CD14-positive monocyte (primary cell): ENCODE measurements at places on chromosomes 2 and 18. TPM values are rescaled to one million over a fixed set of nuclear protein-coding genes. Genes with fewer than 3 reads are reported as not detected.

DNA sequence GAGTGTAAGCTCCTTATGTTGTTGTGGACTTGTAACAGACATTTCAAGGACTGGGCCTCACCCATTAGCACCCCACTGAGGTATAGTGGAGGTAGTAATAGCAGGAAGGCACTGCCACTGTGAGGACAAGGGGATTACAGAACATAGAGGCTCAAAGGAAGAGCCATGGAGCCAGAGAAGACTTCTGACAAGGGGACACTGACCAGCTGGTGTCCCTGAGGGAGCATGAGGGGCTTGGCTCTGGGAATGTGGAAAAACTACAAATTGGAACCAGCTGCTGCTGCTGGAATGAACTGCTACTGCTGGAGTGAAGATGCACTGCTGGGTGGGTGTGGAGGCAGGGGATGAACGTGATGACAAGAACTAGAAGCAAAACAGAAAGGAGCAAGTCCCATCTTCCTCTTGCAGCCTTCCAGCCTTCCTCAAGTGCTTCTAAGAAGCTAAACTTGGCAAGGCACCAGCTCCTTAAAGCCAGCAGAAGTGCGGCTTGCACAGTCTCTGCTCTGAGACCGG lies 167.3 kb upstream of the NOSTRIN start:
- no peaks in the 10 kb centered on the region for H3K36me3 ChIP-seq
- no peak overlapping the region for H3K4me3 ChIP-seq
- peak; percentile 19 for DNase-seq
- H3K27me3 ChIP-seq, result no peaks in the 10 kb centered on the region
- H3K27ac ChIP-seq, result no peak overlapping the region

- no peak overlapping the region for H3K4me3 ChIP-seq
- no peaks in the 10 kb centered on the region for H3K36me3 ChIP-seq
- no peaks in the 10 kb centered on the region for H3K27me3 ChIP-seq
- H3K27ac ChIP-seq, result no peak overlapping the region
- no peak for DNase-seq
These were observed 393.9 kb upstream of the TCF4 start for GRCh38 chr18:55981712-55982475.

- H3K27me3 ChIP-seq, result peaks cover 11% of the 10 kb centered on the region
- H3K36me3 ChIP-seq, result no peaks in the 10 kb centered on the region
- no peaks in the 10 kb centered on the region for H3K4me1 ChIP-seq
- DNase-seq, result no peak
- H3K4me3 ChIP-seq, result no peak overlapping the region
These were observed 57.9 kb downstream of the LIPG start for GRCh38 chr18:49619801-49620200.

DNA sequence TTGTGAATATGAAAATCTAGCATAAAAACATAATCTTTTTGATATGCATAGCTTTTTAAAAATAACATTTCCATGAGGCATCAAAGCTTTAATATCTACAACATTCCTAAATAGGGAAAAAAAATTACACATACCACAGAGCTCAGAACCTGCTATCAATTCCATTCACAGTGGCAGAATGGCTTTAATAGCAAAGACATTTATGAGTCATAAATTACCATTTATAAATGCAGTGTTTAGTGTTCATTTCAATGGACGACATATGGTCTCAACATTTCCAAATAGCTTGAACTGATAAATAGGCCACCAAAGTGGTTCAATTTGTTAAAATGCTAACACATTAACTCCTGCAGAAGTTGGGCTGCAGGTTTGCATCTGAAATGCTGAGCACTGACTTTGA lies 600.6 kb upstream of the SETBP1 start:
- no peak overlapping the region for H3K27ac ChIP-seq
- no peak overlapping the region for H3K4me3 ChIP-seq
- H3K27me3 ChIP-seq, result no peaks in the 10 kb centered on the region
- H3K4me1 ChIP-seq, result no peaks in the 10 kb centered on the region
- H3K36me3 ChIP-seq, result no peaks in the 10 kb centered on the region

DNA sequence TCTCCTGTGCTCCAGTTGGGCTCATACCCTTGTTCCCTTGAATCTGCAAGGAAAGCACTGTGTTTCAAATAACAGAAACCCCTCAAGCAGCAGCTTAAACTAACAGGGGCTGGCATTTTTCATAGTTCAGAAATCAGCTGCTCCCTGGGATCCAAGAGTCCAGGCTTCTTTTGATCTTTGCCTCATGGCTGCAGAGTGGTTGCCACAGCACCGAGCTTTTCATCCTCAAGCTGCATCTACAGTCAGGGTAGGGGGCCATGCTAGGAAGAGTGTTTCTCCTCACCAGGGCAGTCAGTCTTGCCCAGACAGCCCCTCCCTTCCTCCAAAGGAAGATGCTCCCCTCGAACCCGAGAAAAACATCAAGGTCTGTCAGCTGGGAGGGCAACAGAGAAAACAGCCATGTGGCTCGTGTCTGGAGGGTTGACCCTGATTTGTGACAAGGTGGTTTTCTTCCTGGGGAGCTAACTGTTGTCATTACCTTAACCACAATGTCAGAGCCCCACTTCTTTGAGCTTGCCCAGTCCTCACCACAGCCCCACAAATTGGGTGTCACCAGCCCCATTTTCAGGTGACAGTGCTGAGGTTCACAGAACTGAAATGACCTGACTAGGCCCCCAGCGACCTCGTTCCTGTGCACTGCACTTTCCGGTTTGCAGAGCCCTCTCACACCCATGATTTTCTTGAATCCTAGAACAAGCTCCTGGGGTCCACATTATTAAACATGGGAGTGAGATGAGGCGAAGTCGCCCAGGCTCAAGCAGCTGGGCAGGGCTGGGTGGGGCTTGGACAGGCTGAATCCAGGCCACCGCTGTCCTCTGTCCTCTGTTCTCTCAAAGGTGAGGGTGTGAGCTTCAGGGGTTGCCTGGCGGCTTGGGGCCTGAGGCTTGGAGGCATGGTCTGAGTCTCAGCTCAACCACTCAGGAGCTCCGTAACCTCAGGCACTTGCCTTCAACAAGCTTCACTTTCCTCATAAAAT lies 21.9 kb downstream of the ATOH8 start:
- H3K27me3 ChIP-seq, result peaks cover 24% of the 10 kb centered on the region
- DNase-seq, result no peak
- H3K27ac ChIP-seq, result no peak overlapping the region
- H3K4me3 ChIP-seq, result no peak overlapping the region

DNA sequence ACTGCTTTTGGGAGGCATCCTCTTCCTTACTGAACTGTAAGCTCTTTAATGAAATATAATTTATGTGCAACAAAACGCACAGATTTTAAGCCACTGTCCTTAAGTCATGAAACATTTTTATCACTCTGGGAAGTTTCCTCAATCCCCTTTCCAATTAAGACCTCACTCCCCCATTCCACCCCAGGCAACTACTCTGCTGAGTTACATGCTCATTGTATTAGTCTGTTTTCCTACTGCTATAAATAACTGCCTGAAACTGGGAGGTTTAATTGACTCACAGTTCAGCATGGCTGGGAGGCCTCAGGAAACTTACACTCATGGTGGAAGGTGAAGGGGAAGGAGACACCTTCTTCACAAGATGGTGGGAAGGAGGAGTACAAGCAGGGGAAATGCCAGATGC lies 46.5 kb upstream of the KCNE4 start:
- H3K4me1 ChIP-seq, result no peaks in the 10 kb centered on the region
- H3K4me3 ChIP-seq, result no peak overlapping the region
- no peaks in the 10 kb centered on the region for H3K36me3 ChIP-seq
- no peaks in the 10 kb centered on the region for H3K27me3 ChIP-seq

DNA sequence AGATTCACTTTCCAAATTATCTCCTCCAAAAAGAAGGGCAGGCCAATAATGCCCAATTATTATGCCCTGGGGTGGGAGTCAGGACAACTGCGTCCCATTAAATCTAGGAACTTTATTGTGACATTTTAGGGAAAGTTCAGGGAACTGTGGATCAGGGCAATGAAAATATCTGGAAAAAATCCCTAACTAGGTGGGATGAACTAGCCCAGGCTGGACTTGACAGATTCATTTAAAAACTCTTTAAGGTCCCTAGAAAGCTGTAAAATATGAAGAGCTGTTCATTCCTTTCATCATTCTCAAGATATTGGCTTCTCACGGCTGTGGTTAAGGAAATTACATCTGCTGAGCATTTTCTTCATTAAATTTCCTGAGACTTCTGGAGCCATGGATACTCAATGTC lies 8.2 kb downstream of the CREG2 start:
- no peaks in the 10 kb centered on the region for H3K36me3 ChIP-seq
- no peak overlapping the region for H3K4me3 ChIP-seq
- peaks cover 3% of the 10 kb centered on the region for H3K27me3 ChIP-seq
- no peak overlapping the region for H3K27ac ChIP-seq

GRCh38 chr2:204625135-204625534 lies 79.9 kb downstream of the PARD3B start:
- H3K4me1 ChIP-seq, result no peaks in the 10 kb centered on the region
- H3K4me3 ChIP-seq, result no peak overlapping the region
- no peak overlapping the region for H3K27ac ChIP-seq
- H3K36me3 ChIP-seq, result no peaks in the 10 kb centered on the region

- H3K4me1 ChIP-seq, result no peaks in the 10 kb centered on the region
- H3K36me3 ChIP-seq, result no peaks in the 10 kb centered on the region
- no peak for DNase-seq
- H3K4me3 ChIP-seq, result no peak overlapping the region
- H3K27ac ChIP-seq, result no peak overlapping the region
These were observed 343.1 kb downstream of the CYRIA start for GRCh38 chr2:16322308-16323125.

DNA sequence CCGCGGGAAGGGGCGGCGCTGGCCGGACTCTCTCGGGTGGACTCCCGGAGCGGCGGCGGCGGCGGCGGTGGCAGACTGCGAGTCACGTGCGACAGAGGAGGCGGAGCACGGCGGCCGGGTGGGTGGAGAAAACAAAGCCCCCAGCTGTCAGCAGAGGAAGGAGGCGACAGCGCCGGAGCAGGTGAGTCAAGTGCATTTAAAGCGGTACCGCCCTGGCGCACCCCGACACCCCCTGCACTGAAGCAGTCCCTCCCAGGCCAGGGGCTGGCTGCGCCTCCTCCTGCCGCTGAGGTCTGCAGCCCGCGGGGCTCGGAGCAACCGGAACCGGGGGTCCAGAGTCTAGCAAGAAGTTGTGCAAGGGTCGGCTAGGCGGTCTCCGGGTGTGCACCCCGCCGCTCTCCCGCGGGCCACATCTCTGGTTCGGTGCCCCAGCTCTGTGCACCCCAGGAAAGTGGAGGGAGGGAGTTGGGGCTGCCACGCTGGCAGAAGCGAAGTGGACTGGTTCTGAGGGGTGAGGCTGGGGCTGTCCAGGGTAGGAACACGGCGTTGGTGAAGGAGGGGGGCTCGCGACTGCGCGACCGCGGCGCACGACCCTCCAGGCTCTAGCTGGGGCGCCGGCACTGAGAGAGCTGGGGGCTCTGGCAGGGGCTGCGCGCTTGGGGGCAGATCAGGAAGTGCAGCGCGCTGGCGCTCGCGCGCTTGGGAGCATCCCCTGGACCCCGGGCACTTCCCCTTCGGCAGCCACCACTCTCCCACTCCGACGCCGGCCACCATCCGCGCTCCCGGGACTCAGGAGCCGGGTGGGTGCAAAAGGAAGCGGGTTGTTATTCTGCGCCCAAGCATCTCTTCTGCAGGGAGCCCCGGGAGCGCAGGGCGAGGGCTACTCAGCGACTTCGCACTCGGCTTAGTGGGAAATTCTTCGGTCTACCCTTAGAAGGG lies 64.0 kb upstream of the MAPRE2 start:
- H3K27ac ChIP-seq, result no peak overlapping the region
- H3K4me1 ChIP-seq, result peaks cover 25% of the 10 kb centered on the region

DNA sequence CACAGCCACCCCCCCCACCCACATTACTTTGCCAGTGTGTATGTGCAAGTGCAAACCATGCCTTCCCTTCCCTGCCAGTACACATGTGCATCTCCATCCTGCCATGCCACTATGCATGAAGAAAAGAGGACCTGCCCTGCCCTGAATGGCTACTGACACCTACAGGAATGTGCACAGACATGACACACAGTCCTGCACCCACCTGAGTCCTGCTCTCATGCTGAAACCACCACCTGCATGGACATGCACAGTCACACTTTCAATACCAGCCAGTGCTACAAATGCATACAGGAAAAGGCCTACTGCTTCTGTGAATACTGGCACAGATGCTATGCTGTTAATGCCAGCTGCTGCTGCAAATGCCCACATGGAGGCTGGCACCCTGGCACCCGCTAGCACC lies 334.4 kb upstream of the DLGAP1 start:
- no peaks in the 10 kb centered on the region for H3K36me3 ChIP-seq
- H3K27me3 ChIP-seq, result no peaks in the 10 kb centered on the region
- DNase-seq, result no peak
- no peaks in the 10 kb centered on the region for H3K4me1 ChIP-seq
- no peak overlapping the region for H3K4me3 ChIP-seq
- no peak overlapping the region for H3K27ac ChIP-seq

DNA sequence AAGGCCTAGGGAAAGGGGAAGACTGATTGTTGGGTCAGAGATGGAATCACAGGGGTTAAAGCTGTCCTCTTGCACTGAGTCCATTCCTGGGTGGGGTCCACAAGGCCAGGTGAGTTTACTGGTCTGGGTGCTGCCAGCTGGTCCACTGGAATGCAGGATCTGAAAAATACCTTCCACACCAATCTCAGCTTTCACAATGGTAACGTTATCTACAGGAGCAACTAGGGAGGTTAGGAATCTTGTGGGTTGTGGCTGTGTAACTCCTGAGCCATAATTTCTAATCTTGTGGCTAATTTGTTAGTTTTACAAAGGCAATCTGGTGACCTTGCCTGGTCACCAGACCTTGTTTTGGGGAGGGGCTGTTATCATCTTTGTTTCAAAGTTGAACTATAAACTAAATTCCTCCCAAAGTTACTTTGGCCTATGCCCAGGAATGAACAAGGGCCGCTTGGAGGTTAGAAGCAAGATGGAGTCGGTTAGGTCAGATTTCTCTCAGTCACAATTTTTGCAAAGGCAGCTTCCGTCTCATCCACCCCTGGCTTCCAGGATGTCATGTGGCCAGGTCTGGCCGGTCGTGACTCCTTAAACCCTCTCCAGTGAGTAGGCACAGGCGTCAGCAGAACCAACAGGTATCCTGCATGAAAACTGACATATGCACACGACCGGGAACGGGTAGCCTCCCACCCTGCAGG lies 123.3 kb upstream of the SH3BP4 start:
- no peaks in the 10 kb centered on the region for H3K36me3 ChIP-seq
- H3K4me1 ChIP-seq, result no peaks in the 10 kb centered on the region
- no peak overlapping the region for H3K4me3 ChIP-seq
- DNase-seq, result no peak

GRCh38 chr2:1257334-1257733 lies 155.9 kb upstream of the TPO start:
- DNase-seq, result no peak
- H3K27me3 ChIP-seq, result no peaks in the 10 kb centered on the region
- no peak overlapping the region for H3K27ac ChIP-seq
- no peak overlapping the region for H3K4me3 ChIP-seq
- H3K36me3 ChIP-seq, result no peaks in the 10 kb centered on the region

- H3K4me3 ChIP-seq, result no peak overlapping the region
- H3K27me3 ChIP-seq, result peaks cover 4% of the 10 kb centered on the region
- no peaks in the 10 kb centered on the region for H3K36me3 ChIP-seq
- no peak overlapping the region for H3K27ac ChIP-seq
- DNase-seq, result peak; percentile 15
- H3K4me1 ChIP-seq, result peaks cover 16% of the 10 kb centered on the region
These were observed 94.1 kb downstream of the BIN1 start for GRCh38 chr2:127012868-127013267.

The IL1RN gene
- 71.1 and 89.9 TPM in 2 replicates for polyA plus RNA-seq

The ANO7 gene
- polyA plus RNA-seq, result not detected

The ASIC4 gene
- 0.04 TPM in 1 of 2 replicates, not detected in the other for polyA plus RNA-seq

The WDPCP gene
- 3.7 TPM for polyA plus RNA-seq

The IGFBP5 gene
- not detected for polyA plus RNA-seq
